ENCODE measurements at places on chromosomes 5 and 9.
A peak's percentile ranks its signal among the peaks of the same experiment; 100 is the strongest.

- no peak for DNase-seq
Observed at GRCh38 chr5:134604908-134605307, 27.7 kb downstream of the SAR1B start.

GRCh38 chr5:82564963-82565362 is 286.8 kb upstream of the RPS23 start:
- no peak for DNase-seq

DNA sequence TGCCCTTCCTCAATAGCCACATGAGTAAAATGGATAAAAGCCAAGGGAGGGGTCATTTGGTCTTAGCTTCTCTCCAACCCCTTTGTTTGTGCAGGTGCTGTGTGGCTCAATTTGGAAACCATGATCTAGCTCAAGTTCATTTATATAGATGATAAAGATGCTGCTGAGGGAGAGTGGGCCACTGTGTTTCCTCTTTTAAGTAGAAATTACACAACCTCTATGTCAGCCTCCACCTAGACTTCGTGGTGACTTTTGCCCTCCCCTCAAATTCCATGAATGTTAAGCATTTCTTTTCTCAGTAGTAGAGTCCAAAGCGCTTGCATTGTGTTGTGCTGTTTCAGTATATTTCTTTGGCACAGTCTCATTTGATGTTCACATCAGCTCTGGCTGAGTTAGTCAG is 241.4 kb downstream of the ARHGAP26 start:
- peak; percentile 61 for DNase-seq

GRCh38 chr5:163566678-163567077 is 61.3 kb downstream of the MAT2B start:
- no peak for DNase-seq

- DNase-seq: peak; percentile 91
Observed at GRCh38 chr9:79026316-79026715, 545.4 kb upstream of the TLE4 start.

DNA sequence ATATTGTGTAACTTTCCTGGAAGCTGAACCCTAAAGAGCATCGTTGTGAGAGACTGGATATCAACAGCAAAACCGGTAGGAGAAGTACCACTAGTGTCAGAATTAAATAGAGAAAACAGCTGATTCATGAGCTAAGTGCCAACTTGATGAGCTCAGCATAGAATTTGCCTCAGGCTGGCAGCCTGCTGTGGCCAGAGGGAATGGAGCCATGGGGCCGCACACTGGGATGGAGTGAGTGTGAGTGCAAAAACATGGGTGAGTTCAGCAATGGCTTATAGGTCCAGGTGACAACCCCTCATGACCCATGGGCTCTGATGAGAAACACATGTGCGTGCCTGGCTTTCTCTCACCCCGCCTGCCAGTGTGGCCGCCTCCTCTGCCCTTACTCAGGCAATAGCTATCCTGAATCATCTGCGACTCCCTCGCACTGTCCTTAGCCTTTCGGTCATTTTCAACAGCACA is 25.4 kb downstream of the ADAMTS16 start:
- DNase-seq: no peak

GRCh38 chr9:4081956-4082355 is 217.9 kb downstream of the GLIS3 start:
- no peak for DNase-seq

- no peak for DNase-seq
Observed at GRCh38 chr9:26657958-26658357, 234.6 kb downstream of the CAAP1 start.

GRCh38 chr9:9819886-9820285 is 792.9 kb downstream of the PTPRD start:
- DNase-seq: no peak

DNA sequence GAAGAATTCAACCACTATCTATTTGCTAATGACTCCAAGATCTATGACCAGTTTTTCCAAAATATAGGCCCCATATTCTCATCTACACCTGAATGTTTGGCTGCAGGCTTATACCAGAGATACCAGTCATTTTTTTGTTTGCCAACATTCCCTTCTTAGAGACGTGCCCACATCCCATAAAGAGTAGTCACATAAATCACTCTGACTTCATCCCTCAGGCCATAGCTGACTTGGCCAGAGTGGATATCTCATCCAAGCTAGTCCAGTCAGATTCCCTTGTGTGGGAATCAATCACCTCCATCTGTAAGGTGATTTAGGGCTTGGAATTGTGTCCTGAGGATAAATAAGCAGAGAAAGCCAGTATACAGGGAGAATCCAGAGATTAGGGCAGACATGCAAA is 124.3 kb upstream of the SLC24A2 start:
- DNase-seq: no peak

GRCh38 chr9:967436-967835 is 9.0 kb upstream of the DMRT3 start:
- no peak for DNase-seq

DNA sequence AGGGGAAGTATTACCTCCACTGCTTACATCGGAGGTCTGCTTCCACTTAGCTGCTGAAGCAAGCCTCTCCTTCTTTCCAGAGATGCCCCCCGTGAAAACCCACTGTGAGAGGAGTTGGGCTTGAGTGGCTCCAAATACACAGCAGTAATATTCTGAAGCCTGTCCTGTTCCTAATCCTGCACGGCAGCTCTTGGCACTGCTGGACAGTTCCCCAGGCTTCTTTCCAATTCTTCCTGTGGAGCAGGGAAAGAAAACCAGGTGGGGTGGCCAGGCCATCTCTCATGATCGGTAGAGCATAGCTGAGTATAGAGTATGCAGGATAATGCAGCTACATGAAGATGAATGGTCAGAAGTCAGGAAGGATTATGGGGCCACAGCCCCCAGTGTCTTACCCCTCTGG is 335.3 kb downstream of the MARCHF11 start:
- DNase-seq: no peak
